T-cell (primary cell): ENCODE measurements at places on chromosomes 12 and 14.

GRCh38 chr12:124277394-124278241 lies 17.3 kb upstream of the RFLNA start:
- DNase-seq = no peak

DNA sequence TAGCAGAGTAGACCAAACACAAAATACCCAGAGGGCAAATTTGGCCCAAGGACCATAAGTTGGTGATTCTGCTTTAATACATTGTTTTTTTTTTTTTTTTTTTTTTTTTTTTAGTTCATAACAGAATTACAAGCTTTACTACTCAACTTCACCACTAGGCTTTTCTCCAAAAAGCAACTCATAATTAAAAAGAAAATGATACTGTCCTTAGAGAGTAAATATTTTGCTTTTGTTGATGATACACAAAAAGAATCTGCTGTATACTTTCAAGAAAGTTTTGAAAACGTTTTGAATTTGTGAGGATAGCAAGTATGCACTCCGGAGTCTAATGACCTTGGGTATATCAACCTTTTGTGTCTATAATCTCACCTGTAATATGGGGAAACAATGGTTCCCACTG lies 68.9 kb upstream of the LMO3 start:
- no peak for DNase-seq

GRCh38 chr14:35222872-35223466 lies 69.2 kb upstream of the PSMA6 start:
- no peak for DNase-seq

DNA sequence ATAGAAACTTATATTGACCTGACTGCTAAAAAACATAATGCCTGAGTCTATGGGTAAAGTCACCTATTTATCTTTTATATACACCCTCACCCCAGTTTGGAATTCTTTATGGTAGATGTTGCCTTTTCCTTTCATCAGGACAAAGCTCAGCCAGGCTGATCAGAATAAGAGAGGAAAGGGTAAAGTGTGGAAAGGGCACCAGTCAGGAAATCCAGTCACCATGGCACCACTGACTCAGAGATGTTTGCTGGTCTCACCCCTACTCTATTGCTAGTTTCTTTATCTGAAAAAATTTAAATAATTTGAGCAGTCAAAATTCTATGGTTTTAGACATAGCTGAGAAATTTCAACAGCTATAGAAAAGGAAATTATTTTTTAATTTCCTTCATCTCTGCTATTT lies 49.2 kb upstream of the SSTR1 start:
- no peak for DNase-seq

- DNase-seq = no peak
Observed at GRCh38 chr12:59149995-59150642, 229.8 kb upstream of the LRIG3 start.

DNA sequence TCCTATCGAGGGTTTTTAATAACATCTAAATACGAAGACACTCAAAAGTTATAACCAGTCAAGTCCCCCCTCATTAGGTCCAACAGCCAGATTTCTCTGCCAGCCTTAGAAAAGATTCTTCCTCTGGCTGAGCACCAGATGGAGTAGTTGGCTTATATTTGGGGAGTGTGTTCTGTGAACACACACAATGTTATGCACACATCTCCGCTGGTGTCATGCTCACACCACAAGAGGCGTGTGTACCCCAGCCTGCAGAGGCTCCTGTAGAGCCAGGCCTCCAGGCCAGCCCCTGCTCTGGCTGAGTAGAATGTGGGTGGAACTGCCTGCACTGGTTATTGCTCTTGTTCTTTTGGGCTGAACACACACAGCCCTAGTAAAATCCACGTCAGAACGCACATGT lies 64.0 kb downstream of the PIWIL1 start:
- no peak for DNase-seq

- DNase-seq = peak; percentile 22
Observed at GRCh38 chr14:58426670-58427280, 556 bp downstream of the TIMM9 start.

- DNase-seq = no peak
Observed at GRCh38 chr14:90426663-90427062, 29.8 kb downstream of the CALM1 start.

GRCh38 chr12:55874443-55874842 lies 31.7 kb upstream of the MMP19 start:
- no peak for DNase-seq

DNA sequence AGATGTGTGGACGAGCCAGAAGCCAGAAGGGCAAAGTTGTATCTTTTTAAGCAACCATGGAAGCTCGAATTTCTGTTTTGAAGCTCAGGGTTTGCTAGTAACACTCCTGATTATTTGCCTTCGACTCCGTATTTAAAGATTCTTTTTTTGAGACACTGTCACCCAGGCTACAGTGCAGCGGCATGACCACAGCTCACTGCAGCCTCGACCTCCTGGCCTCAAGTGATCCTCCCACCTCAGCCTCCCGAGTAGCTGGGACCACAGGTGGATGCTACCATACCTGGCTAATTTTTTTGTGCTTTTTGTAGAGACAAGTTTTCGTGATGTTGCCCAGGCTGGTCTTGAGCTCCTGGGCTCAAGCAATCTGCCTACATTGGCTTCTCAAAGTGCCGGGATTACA lies 18.7 kb upstream of the OASL start:
- no peak for DNase-seq

DNA sequence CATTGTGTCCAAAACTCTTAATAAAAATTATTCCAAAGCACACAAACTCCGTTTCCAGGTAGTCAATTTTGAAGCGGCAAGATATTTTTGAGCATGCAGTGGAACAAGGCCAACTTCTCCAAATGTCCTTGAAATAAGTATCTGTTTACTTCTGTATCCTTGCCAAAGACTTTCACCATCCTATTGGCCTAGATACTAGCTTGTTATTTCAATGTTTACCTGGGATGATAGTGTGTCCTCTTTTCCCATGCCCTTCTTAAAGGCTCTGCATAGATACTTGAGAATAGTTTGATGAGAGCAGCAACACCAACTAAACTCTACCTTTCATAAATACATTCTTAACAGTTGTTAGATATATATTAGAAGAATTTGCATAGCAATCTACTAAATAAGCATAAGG lies 160.9 kb downstream of the KCNC2 start:
- DNase-seq = no peak

DNA sequence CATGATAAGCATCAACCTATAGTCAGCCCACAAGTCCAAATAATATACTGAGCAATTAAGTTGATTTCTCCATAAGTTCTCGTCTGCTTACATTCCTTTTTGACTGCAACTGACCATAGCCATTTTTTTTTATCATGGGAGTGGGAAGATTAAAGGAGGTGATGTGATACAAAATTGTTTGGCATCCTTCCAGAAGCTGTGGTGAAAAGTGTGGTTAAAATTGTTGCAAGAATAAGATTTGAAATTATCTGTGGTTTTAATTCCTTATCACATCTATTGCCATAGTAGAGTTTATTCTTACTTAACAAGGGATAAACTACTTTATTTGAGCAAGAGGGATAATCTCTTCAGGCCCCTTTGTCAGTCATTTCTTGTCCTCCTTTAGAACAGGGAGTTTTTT lies 50.7 kb downstream of the LIN52 start:
- no peak for DNase-seq

- no peak for DNase-seq
Observed at GRCh38 chr14:36319899-36320199, 588 bp downstream of the MBIP start.

GRCh38 chr12:85441741-85442140 lies 161.7 kb downstream of the ALX1 start:
- DNase-seq = no peak

- DNase-seq = no peak
Observed at GRCh38 chr14:99598774-99599173, 5.2 kb downstream of the CCDC85C start.

GRCh38 chr14:63725786-63726460 lies 1.9 kb downstream of the SGPP1 start:
- DNase-seq = no peak

- DNase-seq = no peak
Observed at GRCh38 chr14:61296151-61296550, 15.0 kb upstream of the TMEM30B start.

GRCh38 chr12:116277467-116278278 lies at the start of gene MED13L:
Gene MED13L, minus strand, starts transcription at chr12:116277693. Its CDS starts 562 bp downstream, at chr12:116277131.
- peak; percentile 87 for DNase-seq
